ENCODE measurements at places on chromosomes 1 and 21.

- DNase-seq = no peak
Measured at GRCh38 chr1:17359031-17359430, 13.0 kb upstream of the PADI6 start.

DNA sequence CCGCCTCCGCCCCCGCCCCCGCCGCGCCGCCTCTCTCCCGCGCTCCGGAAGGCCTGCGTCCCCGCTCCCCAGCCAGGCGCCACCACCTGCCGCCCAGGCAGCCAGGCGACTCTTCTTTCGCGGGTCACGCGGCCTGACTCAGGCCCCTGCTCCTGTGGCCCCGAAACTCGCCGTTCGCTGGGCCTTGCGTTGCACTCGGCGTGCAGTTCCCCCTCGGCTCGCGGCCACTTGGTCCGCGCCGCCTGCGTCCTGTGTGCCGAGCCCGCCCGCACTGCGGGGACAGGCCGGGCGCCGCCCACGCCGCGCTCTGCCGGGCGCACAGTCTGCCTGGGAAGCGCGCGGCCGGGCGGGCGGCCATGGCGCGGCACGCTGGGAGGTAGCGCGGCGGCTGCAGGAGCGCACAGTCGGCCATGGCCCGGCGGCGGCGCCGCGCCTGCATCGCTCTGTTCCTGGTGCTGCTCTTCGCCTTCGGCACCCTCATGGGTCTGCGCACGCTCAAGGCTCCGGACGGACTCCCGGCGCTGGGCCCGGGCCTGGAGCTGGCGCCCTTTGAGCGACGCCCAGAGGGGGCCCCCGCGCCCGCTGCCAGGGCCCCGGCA, at the start of gene MANEAL:
MANEAL (plus strand) TSS at position 75 of the 599 bp plus-strand sequence; CDS start at position 411, 336 bp downstream.
- DNase-seq = peak; percentile 12

DNA sequence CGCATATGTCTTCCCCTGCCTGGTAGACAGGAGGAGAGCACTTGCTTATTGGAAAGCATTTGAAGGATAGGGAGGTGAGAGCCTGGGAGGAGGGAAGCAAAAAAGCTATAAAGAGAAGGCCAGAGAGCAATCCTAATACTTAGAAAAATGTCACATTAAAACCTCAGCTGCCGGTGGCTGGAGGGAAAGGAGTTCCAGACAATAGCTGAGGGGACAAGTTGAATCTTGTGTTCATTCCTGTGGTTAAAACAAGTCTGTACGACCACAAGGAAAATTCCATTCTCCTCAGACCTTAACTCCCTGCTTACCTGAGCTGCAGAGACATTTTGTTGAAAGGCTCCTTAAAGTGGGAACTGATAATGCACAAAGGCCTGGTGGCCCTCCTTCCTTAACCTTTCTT, 218.8 kb upstream of the CAMK1G start:
- no peak for DNase-seq

- DNase-seq = no peak
Measured at GRCh38 chr1:91201176-91201575, 179.3 kb upstream of the ZNF644 start.

- no peak for DNase-seq
Measured at GRCh38 chr1:200062143-200062542, 34.6 kb downstream of the NR5A2 start.

- no peak for DNase-seq
Measured at GRCh38 chr1:211609120-211610024, 30.4 kb upstream of the SLC30A1 start.

DNA sequence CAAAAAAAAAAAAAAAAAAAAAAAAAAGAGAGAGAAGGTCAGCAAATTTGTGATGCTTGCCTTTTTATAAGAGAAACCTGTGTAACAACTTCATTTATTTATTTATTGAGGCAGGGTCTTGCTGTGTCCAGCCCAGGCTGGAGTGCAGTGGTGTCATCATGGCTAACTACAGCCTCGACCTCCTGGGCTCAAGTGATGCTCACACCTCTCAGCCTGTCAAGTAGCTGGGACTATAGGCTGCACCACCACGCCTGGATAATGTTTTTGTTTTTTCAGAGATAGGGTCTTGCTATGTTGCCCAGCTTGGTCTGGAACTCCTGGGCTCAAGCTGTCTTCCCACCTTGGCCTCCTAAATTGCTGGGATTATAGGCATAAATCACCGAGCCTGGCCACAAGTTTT, 42.4 kb downstream of the DHCR24 start:
- no peak for DNase-seq

DNA sequence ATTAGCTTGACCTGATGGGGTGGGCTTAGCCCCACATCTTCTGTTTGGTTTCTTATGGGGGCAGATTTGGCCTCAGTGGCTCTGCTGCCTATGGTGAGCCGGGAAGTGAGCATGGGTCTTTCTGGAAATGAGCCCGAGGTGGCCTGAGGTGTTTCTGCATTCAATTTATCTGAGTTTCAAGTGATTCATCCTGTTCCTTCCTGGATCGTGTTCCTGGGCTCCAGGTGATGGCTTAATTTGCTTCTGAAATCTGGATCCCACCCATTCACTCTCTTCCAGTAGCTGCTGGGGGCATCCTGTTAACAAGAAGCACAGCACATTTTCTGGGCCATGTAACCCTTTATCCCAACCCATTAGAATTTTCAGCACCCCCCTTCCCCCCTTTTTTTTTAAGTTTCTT, 324.6 kb downstream of the CAMTA1 start:
- DNase-seq = no peak

DNA sequence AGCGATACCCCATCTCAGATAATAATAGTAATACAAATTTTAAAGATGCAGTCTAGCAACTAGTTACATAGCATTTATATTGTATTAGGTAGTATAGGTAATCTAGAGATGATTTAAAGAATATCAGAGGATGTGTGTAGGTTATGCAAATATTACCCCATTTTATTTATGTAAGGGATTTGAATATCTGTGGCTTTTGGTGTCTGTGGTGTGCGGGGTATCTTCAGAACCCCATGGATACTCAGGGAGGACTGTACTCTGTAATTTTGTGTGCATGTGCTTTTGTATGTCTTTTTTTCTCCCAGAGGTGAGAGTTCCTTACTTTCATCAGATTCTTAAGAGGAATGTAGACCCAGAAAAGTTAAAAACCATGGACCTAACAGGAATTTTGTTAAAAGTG, 12.8 kb downstream of the RNF2 start:
- DNase-seq = no peak
